Neural progenitor cell (in vitro differentiated cells): ENCODE measurements at places on chromosomes 5 and 9. TPM values are rescaled to one million over a fixed set of nuclear protein-coding genes. Genes with fewer than 3 reads are reported as not detected.

PTGS1 gene
- total RNA-seq = 1.8 and 2.2 TPM in 2 replicates

STXBP1 gene
- 12.0 and 23.1 TPM in 2 replicates for total RNA-seq

KIAA1958 gene
- 29.8 and 31.4 TPM in 2 replicates for total RNA-seq

- no peak for DNase-seq
- H3K4me1 ChIP-seq = peaks cover 14% of the 10 kb centered on the region
- H3K36me3 ChIP-seq = no peaks in the 10 kb centered on the region
These were observed 185.8 kb downstream of the CD180 start for GRCh38 chr5:67010684-67011409.

- H3K4me3 ChIP-seq = no peak overlapping the region
- no peaks in the 10 kb centered on the region for H3K36me3 ChIP-seq
- H3K27ac ChIP-seq = no peak overlapping the region
- H3K27me3 ChIP-seq = no peaks in the 10 kb centered on the region
- no peaks in the 10 kb centered on the region for H3K4me1 ChIP-seq
- DNase-seq = peak; percentile 59
These were observed 146.4 kb downstream of the HACD4 start for GRCh38 chr9:20884985-20885593.

- no peak overlapping the region for H3K4me3 ChIP-seq
- H3K27ac ChIP-seq = no peak overlapping the region
- H3K36me3 ChIP-seq = no peaks in the 10 kb centered on the region
- no peak for DNase-seq
- no peaks in the 10 kb centered on the region for H3K27me3 ChIP-seq
These were observed 9.6 kb downstream of the LRRC8A start for GRCh38 chr9:128891321-128892220.

- H3K36me3 ChIP-seq = no peaks in the 10 kb centered on the region
- no peak overlapping the region for H3K4me3 ChIP-seq
- no peaks in the 10 kb centered on the region for H3K4me1 ChIP-seq
- no peak overlapping the region for H3K27ac ChIP-seq
- no peaks in the 10 kb centered on the region for H3K27me3 ChIP-seq
These were observed 148.2 kb downstream of the EMB start for GRCh38 chr5:50292735-50293394.
